ENCODE measurements at places on chromosomes 11 and 22.

GRCh38 chr11:74138572-74138971, 32.2 kb downstream of the C2CD3 start:
- DNase-seq, result no peak

DNA sequence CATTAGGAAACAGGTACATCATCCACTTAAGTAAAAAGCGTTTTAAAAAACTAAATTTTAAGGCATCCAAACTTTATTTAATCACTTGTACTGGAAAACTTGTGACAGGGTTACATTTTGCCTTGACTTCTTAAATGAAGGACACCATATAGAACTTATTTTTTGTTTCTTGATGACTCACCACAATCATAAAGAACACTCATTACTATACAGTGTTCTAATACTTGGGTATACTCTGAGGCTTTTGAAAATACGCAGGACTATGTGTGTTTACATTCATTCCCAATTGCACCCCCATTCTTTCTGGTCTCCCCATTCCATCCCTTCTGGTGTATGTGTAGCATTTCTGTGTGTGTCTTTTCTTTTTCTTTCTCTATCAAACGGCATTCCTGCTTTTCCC, 69.9 kb downstream of the ZBTB44 start:
- DNase-seq, result no peak

GRCh38 chr11:69702239-69702691, 1.6 kb downstream of the FGF19 start:
- DNase-seq, result no peak

DNA sequence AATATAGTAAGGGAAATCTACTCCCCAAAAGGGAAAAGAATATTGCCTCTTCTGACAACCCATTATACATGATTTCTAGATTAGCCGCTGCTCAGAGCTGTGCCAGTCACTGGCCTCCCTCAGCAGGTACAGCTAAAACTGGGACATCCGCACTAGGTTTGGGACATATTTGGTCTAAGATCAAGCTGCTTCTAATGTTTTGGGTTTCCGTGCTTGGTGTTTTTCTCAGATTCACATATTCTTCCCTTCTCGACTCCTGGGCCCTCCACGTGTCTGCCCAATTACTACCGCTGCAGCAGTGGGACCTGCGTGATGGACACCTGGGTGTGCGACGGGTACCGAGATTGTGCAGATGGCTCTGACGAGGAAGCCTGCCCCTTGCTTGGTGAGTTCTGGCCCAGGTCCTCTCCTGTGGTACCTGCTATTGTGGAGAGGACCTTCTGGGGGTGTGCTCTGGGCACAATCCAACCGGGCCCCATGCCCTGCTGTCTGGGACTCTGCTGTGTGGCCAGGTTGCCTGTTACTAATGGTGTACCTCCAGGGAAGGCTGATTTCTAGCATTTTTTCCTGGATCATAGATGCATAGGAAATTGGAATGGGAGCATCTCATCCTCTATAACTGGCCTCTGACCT, 138.1 kb upstream of the SORL1-AS1 start:
- DNase-seq, result no peak

- no peak for DNase-seq
Measured at GRCh38 chr11:18270102-18270501, 4.0 kb downstream of the SAA1 start.

DNA sequence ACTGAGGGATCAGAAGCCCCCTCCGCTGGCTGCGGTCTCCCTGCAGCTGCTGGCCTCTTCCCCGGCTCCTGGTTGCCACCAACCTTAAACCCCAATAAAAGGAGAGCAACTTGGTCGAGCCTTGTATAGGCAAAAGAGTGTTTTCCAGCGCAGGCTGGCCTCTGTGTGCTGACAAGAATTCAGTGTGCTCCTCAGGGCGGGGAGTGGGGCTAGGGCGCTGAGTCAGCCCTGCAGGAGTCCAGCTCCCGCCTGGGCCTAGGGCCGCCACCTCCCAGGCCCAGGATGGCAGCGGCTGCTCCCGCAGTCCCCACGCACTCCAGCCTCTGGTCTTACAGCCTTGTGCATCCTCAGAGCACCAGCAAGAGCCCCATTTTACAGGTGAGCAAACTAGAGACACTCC, at the start of gene SHISAL1:
TSS of gene SHISAL1 (minus strand) at position 186 of the 400 bp plus-strand sequence. CDS start 12,006 bp downstream, outside the sequence.
- DNase-seq, result no peak

GRCh38 chr22:49619301-49619700, 208.4 kb downstream of the BRD1 start:
- DNase-seq, result no peak

DNA sequence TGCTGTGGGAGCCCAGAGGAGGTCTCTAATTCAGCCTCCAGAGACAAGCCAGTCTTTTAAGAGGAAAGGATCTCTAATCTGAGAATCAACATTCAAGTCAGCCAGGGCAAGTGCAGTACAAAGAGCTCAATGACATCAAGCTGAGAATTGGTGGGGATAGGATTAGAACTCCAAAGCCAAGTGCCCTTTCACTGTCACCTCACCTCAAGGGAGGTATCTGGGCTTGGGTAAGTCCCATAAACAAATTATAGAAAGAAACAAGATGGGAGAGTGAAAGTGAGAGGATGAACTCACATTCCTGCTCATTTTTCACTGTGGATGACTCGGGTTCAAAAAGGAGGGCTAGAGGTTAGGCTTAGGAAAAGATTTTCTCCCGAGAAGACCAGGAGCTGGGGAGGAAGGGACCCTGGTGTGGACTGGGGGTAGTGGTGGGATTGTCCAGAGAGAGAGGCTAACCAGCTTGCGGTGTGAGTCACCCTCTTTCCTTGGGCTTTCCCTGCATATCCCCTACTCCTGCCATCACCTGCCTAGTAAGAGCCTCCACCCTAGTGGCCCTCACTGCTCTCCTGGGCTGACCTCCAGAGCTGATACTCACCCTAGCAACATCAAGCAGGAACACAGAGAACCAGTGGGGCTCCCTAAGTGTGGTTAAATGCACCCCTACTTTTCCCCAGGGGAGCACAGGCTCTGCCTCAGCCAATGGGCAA, 70.4 kb downstream of the RRM1 start:
- DNase-seq, result no peak

GRCh38 chr11:12961615-12962014, 47.5 kb upstream of the RASSF10 start:
- DNase-seq, result no peak

DNA sequence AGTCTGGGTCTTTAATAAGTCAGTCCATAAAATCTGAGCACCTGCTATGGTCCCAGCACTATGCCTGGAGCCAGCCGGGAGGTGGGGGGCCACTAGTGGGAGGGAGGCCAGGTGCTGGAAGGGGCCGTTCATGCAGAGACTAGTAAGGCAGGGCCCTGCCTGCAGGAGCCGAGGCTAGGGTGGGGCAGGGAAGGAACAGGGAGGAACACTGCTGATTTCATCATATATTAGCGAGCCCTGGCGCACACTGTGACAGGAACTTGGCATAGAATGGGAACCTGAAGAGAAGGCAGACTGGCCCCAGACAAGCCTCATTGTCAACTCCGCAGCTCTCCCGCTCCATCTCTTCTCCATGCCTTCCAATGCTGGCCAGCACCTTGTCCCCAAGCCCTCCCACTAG, 7.1 kb downstream of the VSIG10L2 start:
- no peak for DNase-seq

- DNase-seq, result no peak
Measured at GRCh38 chr11:45730014-45730413, 64.6 kb upstream of the CHST1 start.

DNA sequence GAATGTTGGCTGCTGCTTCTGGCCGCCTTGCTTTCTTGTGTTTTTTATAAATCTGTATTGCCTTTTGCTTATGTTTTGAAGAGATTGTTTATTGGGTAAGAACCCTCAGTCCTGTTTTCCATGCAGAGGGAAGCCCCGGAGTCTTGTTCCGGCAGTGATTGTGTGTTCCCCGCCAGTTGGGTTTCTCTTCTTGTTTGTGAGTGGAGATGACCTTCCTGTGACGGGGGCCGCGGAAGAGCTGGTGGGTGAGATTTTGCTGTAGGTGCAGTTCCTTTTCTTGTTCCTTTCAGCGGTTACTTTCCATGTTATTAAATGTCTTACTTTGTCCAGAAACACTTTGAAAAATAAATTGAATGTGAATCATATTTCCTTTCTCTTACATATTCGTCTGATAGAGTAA, 8.3 kb downstream of the TBC1D22A start:
- DNase-seq, result no peak

- no peak for DNase-seq
Measured at GRCh38 chr22:24576778-24577177, 16.1 kb downstream of the LRRC75B start.

DNA sequence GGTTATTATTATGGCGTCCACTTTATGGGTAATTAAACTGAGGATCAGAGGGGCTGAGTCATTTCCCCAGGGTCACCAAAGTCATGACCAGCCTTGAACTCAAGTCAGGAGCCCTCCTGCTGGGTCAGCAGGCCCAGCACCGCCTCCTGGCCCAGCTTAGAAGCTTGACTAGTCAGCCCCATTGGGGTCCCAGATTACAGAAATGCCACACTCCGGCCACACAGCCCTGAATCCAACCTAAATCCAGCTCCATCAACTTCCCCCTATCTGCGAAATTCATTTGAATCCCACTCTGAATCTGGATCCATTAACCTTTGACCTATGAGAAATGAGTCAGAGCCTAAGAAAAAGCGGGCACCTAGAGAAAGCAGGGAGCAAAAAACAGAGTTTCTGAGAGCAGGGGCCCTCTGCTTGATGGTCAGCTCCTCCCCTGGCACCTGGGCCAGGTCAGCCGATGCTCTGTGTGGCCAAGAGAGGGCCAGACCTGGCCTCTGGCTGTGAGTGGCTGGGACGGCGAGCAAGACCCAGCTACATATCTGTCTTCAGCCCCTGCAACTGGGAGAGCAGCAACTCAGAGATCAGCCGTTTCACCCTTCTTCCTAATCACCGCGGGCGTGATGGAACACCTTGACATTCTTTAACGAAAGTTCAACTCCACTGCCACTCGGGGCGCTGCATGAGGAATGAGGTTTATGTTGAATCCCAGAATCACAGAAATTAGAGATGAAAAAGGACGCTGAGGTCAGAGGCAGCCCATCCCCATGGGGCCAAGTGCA, 196.1 kb downstream of the TRIM29 start:
- no peak for DNase-seq

GRCh38 chr11:30424844-30425243, 101.9 kb downstream of the ARL14EP start:
- no peak for DNase-seq

GRCh38 chr11:75342231-75342918, 9.1 kb downstream of the ARRB1 start:
- no peak for DNase-seq

DNA sequence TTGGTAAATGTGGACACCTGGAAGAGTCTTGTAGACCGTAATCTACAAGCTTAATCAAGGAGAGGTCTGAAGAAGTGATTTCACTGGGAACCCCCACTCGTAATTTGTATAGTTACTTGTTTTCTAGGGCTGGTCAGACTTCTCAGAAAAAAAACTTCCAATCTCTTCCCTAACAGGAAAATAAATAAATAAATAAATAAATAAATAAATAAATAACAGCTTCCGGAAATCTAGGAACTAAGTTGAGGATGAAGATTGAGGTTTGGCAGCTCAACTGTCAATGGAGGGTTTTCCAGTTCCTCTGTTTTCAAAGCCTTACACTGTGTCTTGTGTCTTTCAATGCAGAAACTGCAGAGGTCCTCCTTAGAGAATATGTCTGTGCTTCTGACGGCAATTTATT, 17.7 kb upstream of the TYR start:
- DNase-seq, result no peak

DNA sequence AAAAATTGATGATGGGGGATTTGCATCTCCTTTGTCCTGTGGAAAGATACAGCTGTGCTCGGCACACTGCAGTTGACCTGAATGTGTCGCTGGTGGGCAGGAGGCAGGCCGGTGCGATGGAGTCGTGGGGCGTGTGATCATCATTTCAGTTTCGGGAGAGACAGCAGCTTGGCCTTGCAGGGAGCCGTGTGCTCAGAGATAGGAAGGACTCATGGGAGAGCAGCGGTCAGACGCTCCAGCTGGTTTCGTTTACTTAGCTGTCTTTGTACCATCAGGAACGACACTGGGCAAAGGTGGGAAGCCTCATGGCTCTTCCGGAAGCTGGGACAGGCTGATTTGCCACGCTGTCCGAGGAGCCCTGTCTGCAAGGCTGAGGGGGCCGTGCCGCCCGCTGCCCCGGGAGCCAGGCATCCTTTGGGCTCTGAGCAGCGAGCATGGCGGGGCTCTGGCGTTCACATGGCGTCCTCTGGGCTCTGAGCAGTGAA, 32.7 kb downstream of the GRAMD4 start:
- DNase-seq, result no peak

DNA sequence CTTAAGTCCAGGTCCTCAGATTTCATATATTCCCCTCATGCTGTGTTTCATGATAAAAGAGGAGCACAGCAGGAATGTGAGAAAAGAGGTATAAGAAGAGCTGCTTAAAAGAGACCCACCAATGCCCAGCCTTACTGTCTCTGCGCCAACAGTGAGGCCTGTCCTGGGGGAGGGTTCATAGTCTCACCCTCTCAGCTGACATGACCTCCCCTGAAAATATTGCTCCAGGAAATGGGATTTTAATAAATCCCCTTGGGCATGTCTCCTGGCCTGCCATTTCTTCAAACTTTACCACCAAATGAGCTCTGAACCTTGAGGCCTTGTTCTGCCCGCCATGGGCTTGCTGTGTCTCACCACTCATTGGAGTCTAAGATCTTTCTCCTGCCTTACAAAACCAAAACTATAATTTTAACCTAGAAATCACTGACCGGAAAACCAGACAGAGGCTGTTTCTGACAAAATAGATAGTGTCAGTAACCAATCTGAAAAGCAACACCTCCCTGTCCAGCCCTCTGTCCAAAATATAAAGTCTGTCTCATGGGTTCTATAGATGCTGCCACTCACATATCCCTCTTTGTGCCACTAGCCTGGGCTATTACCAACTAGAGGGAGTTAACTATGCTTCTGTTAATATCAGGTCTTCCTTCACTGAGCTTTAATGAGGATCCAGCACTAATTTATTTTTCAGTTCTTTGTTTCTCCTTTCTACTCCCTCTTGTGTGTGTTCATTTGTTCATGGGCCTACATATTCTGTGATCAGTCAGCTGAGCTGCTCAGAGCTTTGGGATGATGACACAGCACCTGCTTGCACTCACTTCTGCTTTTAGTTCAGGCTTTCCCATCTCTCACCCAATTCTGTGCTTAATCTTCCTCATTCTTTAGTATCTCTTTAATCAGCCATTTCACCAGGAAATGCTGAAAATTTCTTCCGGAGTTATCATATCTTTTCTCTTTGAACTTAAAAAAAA, at the start of gene OR2AG2:
TSS of gene OR2AG2 (minus strand) at position 51 of the 968 bp plus-strand sequence. CDS start 3,019 bp downstream, outside the sequence.
- no peak for DNase-seq

- DNase-seq, result no peak
Measured at GRCh38 chr22:24728790-24729637, 45.5 kb downstream of the PIWIL3 start.

GRCh38 chr11:34447044-34447443, 8.3 kb downstream of the CAT start:
- DNase-seq, result no peak

DNA sequence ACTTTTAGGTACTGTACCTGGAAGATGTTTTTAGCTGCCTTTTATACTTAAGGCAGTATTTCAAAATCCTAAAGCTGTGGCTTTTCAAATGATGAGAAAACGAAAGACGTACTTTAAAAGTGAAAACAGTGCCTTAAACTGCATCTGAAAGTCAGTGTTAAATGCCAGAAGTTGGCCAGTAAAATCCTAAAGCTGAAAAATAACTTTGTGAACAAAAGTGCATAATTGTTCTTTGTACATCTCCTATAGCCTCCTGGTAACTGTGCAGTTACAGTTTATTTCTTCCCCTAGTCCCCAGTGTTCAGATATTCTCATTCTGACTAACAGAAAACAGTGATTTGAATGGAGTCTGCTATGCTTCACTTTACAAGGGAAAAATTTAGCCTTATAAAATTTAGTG, 6.8 kb downstream of the EED start:
- DNase-seq, result no peak

GRCh38 chr11:19953909-19954308, 206.4 kb downstream of the DBX1 start:
- no peak for DNase-seq

Data from stimulated activated naive CD4-positive, alpha-beta T cell (primary cell).